Esophagus squamous epithelium (tissue), 5 donors: ENCODE measurements at places on chromosomes 12 and 14.

DNA sequence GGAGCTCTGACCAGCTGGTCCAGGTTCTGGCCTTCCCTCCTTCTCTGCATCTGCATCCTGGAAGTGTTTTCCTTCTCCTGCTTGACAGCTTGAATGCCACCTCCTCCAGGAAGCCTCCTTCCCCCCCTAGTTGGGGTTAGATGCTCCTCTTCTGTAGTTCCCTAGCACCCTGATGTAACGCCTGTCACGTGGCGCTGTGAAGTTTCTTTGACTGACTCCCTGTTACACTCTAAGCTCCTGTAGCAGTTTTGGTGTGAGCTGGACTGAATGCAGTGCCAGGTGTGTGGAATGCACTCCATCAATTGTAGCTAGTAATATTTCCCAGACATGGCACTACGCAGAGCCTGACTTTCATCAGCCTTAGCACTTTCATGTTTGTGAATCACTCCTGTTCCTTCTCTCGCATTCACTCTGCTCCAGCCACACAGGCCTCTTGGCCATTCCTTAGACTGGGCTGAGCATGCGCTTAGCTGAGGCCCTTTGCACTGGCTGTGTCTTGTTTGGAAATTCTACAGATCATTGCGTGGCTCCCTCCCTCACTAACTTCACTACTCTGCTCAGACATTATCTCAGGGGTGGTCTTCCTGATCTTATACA lies 2.1 kb upstream of the FAIM2 start:
- no peak for DNase-seq

DNA sequence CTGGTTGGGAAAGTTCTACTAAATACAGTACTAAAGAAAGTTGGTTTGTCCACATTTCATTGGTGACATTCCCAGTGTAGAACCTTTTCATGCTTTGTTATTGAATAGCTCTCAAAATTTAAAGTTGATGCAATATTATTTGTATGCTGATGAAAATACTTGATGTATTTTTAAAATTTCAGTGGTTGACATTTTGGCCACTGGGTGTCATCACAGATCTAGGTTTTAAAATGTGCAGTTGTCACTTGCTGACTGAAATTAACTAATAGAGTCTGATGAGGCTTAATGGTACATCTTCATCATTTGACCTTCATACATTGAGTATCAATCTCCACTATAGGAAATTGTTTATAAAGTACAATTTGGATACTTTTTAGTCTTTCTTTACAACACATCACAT lies 37.1 kb downstream of the CMAS start:
- DNase-seq, result no peak

GRCh38 chr14:68016255-68016914 lies 196.8 kb downstream of the RAD51B start:
- DNase-seq, result no peak

DNA sequence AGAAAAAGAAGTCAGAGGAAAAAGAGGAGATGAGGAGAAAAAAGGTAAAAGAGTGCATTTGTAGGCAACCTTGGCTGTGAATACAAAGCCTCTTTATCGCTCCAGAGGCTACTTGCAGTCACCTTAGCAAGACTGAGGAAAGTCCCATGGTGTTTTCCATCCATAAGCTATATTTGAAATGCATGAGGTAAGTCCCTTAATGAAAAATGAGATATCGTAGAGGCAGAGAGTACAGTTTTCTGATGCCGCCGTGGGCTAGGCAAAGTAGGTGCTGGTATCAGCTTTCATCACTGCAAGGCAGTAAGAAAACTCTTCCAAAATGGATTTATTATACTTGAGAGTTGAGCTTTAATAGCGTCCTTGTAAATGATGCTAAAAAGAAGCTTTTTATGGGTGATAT lies 186.8 kb downstream of the ASCL1 start:
- DNase-seq, result no peak

GRCh38 chr14:103033681-103034096 lies 23.7 kb downstream of the CDC42BPB start:
- no peak for DNase-seq

DNA sequence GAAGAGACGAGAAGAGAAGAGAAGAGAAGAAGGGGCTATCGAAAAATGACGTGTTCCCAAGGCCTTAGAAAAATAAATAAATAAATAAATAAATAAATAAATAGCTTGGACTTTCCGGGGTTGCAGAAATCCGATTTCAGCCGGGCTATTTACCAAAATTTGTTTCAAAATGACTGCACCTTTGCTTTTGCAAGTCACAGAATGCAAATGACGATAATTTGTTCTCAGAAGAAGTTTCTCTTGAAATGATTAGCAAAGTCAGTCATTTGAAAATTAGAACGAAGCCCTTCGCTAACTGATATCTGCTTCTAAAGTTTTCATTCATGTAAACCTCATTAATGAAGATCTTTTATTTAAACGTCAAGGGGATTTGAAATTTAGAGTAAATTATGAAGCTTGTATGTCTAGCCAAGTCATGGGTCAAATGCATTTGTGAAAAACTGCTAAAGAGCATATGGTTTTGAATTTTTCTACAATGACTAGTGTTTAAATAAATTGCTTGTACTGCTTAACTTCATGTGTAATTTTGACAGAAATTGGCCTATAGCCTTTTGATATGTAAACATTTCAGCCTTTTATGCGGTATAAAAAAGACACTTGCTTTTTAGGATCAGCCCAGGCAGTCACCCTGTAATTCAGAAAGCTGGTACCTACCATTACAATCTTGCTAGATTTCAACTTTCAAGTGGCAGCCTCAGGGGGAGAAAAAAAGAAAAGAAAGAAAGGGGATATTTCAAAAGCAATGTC lies 4.6 kb upstream of the GSC start:
- DNase-seq, result no peak

DNA sequence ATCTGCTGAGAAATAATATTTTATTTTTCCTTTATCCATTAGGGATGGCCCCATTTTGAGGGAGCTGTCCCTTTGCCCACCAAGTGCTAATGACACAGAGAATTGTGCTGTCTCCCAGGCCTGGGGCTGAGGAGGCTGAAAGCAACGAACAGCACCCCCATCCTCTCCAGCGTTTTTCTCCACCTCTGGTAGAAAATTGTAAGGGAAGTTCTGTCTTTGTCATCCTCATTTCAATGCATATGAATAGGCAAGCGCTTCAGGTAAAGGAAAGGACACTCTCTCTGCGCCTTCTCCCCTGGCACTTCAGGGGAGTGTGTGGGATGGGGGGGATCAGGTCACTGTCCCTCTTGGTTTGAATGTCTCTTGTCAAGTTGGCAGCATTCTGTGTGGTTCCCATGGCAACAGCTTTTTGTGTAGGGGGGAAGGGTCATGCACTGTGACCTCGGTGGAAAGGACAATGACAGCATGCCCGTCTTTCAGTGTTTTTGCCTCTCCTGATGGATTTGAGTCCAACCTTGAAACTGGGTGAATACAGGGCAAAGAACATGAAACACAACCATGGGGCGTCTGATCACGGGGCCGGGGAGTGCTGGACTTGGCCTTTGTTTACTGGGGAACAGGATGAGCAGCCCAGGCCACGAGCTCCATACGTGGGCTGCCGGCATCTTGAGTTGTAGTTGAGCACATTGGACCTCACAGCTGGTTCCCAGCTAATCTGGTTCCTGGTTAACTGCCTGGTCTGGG lies 230.2 kb downstream of the VRK1 start:
- no peak for DNase-seq

DNA sequence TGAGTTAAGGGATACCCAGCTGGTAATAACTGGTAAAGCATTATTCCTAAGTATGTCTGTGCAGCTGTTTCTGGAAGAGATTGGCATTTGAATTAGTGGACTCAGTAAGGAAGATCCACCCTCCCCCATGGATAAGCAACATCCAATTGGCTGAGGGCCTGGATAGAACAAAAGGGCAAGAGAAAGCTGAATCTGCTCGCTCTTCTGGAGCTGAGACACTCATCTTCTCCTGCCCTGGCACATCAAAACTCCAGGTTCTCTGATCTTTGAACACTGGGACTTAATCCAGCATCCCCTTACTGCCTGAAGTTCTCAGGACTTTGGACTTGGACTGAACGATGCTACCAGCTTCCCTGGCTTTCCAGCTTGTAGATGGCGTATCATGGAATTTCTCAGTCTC lies 63.1 kb upstream of the CNOT2 start:
- DNase-seq, result no peak

- DNase-seq, result no peak
Measured at GRCh38 chr14:49982501-49982951, 89.6 kb downstream of the ARF6 start.

DNA sequence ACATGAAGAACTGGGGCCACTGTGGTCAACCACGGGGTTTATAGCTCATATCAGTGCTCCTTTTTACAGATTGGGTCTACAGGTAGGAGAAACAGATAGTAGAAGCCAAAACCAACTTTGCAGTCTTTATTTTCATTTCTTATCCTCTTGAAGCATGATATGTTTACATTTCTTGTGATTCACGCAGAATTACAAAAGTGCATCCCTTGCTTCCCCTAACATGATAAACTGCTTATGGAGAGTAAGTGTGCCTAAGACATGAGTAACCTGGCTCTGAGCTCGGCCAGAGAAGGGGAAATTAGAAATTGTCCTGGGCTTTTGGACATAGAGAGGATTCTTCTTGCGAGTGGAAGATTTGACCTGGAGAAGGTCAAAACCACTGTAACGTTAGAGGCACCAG lies 18.4 kb downstream of the PWP1 start:
- no peak for DNase-seq

DNA sequence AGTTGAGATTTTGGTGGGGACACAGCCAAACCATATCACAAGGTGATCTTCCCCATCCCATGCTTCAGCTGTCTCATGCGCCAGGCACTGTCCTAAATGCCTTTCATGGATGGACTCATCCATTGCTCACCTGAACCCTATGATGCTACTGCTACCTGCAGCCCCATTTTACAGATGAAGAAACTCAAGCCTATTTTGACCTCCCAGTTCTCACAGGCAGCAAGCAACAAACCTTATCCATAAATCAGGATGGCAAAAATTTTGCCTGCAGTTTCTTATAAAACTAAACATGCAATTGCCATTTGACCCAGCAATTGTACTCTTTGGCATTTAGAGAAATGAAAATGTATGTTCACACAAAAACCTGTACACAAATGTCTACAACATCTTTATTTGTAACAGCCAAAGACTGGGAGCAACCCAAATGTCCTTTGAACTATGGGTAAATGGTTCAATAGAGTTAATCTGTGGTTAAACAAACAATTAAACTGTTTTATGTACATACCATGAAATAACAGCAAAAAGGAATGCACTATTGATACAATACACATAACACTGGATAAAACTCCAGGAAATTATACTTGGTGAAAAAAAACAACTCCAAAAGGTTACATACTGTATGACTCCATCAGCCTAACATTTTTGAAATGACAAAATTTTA lies 2.6 kb downstream of the NT5DC3 start:
- DNase-seq, result no peak
